ENCODE measurements at places on chromosomes 2 and 18.
A peak's percentile ranks its signal among the peaks of the same experiment; 100 is the strongest.

DNA sequence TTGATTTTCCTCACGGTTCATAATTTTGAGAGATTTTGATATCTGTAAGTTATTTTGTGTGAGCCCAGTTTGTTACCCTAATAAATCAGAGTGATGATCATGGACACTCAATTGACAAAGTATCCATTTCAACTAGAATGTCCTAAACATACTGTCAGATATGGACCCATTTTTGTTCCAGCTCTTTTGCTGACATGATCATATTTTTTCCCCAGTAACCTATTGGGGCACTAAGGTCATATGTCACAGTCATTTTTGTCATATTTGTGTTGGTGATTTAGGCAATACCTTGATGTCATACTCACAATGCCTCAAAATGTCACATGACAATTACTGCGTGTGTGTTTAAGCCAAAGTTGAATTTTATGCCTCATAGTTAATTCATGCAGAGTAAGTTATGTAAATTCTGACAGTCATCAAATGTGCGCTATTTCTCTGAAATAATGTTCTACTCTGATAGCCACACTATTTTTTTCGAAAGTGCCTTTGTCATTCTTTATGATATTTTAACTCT lies 218.7 kb downstream of the ARHGAP15 start:
- DNase-seq: no peak

GRCh38 chr2:233091595-233092375 lies 31.6 kb downstream of the INPP5D start:
- no peak for DNase-seq

DNA sequence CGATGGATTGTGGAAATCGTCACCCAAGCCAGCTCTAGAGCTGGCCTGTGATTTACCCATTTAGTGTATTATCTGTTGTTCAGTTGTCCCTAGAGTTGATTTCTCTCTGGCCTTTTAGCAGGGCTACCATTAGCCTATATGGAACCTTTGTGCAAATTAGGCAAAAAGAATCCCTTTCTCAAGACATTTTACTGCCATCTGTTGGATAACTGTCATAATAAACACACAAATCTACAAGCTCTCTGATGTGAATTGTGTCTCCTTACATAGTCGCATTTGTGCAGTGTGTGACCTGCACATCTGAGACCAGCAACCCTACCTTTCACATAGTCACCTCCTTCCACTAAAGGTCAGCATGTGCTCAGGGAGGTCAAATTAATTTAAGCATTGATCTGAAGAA lies 34.0 kb downstream of the LOXHD1 start:
- peak; percentile 36 for DNase-seq

DNA sequence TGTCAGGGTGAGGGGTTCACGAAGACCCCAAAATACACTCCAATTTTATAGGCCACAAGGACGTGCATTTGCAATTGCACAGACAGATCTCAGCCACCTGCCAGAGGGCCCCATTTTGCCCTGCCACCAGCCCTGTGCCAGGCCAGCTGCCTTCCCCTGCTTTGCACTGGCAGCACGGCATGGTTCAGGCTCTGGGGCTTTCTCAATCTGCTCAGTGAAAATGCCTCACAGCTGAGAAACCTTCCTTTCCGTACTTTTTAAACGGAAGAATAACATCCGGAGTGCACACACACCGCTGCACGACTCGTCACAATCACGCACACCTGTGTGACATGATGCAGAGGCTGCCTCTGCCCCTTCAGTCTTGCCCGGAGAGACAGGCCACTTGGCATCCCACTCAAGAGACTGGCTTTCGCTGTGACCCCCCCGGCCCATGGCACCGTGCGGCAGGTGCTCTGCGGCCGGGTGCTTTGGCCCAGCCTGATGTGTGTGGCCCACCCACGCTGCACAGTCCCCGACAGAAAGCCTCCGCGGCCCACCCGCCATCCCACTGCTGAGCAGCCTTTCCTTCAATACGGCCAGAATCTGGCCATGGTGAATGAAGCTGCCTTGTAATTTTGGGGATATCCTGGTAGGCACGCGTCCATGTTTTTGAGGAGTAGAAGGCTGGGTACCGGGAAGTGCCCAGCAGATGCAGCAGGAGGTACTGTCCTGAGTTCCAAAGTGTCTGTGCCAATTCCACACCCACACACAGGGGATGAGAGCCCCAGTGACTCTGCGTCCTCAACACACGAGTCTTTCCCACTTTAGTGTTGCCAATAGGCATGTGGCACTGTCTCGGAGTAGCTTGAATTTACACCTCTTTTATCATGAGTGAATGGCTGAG lies 88.8 kb downstream of the USP40 start:
- DNase-seq: no peak

- DNase-seq: no peak
Measured at GRCh38 chr2:149877913-149878312, 290.3 kb upstream of the MMADHC start.

DNA sequence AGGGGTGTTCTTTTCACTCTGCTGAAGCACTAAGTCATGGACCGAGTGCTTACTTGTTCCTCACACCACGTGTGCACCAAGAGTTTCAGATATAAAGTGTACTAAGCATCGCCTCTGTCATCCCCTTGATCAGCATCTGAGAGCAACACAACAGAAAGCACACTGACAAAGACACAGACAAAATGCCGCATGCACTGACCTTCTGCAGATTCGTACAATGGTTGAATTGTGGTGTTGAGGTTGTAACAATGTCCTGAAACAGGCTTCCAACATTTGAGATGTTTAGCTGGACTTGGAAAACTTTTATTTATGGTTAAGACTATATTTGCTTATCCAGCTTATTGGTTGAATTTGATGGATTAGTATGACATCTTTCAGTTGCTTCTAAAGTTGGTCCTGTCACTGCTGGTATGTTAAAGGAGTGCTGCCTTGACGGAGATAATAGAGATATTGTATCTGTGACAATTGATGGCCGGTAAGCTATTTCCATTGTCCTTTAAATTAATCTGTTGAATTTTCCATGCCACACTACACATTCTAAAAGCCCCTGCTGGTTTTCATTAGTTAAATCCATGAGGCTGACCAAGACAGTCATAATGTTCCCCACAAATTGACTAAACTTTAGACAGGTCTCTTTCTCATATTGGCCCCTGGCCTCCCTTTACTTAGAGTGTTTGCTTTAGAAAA lies 99.9 kb downstream of the CBLN2 start:
- DNase-seq: no peak

DNA sequence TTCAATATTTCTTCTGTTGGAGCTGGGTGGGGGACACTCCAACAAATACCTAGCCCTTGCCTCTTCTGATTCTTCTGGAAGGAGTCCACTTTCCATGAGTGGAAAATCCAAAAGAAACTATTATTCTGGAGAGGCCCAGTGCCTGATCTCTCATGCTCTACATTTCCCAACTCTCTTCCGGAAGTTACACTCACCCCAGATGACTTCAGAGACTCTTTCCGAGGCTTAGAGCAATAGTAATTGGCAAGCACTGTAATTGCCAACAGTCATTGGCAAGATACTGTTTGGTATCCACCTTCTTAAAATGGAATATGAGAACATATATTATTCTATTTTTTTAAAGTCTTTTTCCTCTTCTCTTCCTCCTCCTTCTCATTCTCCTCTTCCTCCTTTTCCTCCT lies 60.5 kb upstream of the CYRIA start:
- no peak for DNase-seq

DNA sequence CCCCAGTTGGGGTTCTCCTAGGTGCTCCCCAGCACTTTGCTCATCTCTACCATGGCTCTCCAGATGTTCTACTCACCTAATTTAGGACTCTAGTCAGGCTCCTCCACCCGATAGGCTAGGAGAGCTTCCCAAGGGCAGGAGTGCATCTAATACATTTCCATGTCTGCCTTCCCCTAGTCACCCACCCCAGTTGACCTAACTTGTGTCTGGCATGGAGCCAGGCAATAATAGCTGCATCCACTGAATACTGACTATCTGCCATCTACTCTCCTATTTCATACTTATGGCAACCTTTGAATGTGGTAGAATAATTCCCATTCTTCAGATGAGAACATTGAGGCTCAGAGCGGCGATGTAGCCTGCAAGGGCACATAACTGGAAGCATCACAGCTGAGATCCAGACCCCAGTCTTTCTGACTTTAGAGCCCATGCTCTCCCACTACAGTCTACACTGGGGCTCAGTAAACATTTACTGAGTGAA lies 71.8 kb upstream of the YWHAQ start:
- DNase-seq: no peak

DNA sequence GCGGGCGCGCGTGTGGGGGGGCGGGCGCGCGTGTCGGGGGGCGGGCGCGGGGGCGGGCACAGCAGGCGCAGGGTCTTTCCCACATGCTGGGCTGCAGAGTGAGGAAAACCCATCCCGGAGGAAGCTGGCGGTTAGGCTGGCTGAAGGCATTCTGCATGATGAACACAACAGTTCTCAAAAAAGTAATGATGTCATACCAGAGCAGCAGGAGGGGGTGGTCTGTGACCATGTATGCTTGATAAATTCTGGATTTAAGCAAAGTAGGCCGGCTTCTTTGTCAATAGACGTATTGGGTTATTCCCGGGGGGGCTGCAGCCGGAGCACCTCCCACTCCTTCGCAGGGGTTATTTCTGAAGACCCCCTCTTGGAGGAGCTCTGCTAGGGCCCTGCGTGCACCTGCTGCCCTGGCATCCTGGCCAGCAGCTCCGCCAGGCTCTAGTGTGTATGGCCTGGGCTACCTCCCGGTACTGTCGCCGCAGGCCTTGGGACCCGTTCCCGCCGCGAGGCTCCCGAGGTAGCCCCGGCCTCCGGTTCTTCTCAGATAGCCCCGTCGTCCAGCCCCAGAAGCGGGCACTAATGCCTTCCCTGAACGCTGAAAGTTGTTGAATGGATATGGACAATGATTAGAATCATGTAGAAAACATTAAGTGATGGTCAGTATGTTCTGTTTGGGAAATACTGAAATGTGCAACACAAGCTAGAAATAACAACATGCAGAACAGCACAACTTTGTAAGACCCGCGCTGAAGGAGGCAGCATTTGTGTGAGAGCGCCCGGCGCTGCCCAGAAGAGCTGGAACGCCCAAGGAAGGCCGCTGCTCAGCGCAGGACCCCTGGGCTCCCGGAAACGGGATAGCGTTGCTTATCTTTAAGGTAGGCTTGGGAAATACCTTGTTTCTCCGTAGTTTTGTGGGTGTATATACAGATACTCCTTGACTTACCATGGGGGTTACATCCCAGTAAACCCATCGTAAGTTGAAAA lies 101.4 kb upstream of the RAB6C start:
- DNase-seq: peak; percentile 63

GRCh38 chr2:30040147-30040546 lies 106.7 kb upstream of the YPEL5 start:
- DNase-seq: no peak

DNA sequence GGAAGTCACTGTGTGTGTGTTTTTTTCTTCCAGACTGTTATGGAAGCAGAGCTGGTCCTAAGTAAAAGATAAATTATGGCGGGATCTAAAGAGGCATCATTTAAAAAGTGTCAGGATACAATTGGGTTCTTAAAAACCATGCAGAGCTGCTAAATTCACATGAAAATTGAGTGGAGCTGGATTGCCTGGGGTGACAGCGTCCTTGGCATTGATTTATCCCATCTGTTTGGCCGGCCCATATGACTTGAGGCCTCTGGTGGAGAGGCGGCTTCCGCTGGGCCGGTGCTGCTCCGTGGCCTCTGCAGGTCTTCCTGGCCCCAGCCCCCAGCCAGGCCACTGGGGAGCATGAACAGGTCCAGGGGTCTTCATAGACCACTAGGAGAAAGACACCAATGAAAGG lies 165.5 kb downstream of the GLI2 start:
- DNase-seq: no peak

- no peak for DNase-seq
Measured at GRCh38 chr2:181847702-181848101, 43.8 kb upstream of the ITPRID2 start.

GRCh38 chr2:133641942-133642725 lies 73.9 kb upstream of the NCKAP5 start:
- DNase-seq: no peak

- DNase-seq: no peak
Measured at GRCh38 chr18:39871961-39872360, 2083.1 kb upstream of the PIK3C3 start.

DNA sequence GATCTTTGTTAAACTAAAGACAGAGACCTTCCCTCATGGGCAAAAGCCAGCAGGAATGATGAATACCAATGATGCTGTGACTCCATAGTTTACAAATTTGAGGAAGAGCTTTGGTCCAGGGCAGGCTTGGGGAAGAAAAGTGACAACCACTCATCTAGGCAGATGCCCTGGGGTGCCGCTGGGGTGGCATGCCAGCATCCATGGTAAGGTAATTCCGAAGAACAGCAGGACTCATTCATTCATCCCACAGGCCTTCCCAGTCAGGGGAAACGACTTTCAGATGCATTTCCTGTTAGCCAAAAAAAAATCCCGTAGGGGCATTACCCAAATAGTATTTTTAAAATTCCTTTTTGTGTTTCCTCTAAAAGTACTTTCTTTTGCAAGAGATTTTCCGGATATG lies 180.7 kb upstream of the SERPINE2 start:
- DNase-seq: no peak

DNA sequence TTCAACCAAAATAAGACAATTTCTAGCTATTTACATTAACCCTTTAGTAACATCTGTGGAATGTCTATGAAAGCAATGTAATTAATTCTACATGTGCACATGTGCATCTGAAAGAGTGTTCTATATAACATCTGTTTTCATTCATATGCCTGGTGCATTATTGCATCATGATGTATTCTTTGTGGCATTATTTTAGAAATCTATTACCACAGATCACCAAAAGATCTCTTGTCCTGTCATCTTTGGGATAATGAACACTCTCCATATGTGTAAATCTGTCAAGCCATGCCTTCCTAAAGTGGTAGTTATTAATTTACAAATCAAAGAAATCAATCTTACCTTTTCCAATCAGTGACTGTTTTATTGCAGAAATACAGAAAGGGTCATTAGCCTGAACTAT lies 86.9 kb downstream of the TRIB2 start:
- DNase-seq: no peak

GRCh38 chr2:189157456-189157855 lies 22.1 kb downstream of the COL5A2 start:
- DNase-seq: no peak

- no peak for DNase-seq
Measured at GRCh38 chr2:130378898-130379214, 23.0 kb downstream of the PTPN18 start.

DNA sequence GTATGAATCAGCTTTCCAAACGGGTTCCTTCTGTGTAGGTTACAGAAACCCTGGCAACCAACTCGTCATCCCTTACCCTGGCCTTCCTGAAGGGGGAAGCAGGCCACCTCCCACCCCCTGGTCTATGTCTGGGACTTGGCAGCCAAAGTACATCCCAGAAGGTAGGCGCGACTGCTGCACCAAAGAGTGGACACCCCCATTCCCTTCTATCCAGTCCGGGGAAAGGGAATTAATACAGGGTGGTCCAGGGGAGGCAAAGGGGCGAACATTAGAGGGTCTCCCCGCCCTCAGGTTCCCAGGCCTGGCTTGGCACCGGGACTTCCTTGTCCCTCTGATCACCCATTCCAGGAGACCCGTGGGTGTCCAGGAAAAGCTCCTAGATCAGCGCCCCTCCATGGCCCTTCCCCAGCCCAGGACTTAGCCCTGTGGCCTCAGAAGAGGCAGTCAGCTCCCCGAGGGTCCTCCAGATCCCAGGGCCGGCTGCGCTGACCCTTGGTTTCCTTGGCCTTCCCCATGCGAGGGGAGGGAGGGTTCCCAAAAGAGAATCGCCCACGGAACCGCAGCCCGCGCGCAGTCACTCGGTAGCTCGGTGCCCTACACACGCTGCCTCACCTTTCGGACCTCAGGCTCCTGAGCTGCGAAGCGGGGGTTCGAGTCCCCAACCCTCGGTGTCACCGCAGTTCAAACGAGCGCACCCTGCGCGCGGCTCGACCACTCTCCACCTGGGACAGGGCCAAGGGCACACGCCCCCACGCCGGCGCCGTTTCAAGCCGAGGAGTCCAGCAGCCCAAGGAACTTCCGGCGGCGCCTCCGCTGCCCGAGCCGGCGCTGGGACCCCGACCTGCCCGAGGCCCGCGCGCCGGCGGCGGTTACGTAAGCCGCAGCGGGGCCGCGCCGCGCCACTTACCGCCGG lies at the start of gene PER2:
Gene PER2 (minus strand): TSS at position 874 of the 913 bp plus-strand sequence. CDS start 10,674 bp downstream, outside the sequence.
- DNase-seq: peak; percentile 60
